ENCODE measurements at places on chromosomes 13 and 19. TPM values are rescaled to one million over a fixed set of nuclear protein-coding genes. Genes with fewer than 3 reads are reported as not detected.
A peak's percentile ranks its signal among the peaks of the same experiment; 100 is the strongest.

DNA sequence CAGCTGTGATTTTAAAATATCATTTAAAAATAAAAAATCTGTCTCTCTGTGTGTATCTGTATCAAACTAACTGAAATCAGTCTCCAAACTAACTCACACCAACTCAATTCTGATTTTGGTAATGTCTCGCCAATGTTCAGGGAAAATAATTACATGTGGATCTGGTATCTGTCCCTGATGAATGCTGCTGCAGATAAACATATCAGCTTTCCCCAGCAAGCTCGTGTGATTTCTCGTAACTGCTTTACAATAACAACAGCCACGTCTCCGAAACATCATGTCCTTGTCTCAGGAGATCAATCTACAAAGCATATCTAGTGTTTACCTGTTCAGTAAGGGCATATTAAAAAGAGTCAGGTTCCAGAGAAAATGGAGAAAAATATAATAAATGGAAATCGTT, 129.0 kb downstream of the IRS2 start:
- no peaks in the 10 kb centered on the region for H3K36me3 ChIP-seq
- no peak for DNase-seq
- no peak overlapping the region for H3K27ac ChIP-seq
- no peak overlapping the region for H3K4me3 ChIP-seq

EPS8L1 gene
- 2.0 TPM for total RNA-seq

GRCh38 chr13:20093951-20094350, 66.9 kb downstream of the GJA3 start:
- H3K4me3 ChIP-seq, result no peak overlapping the region
- H3K27me3 ChIP-seq, result no peaks in the 10 kb centered on the region
- no peaks in the 10 kb centered on the region for H3K36me3 ChIP-seq
- H3K4me1 ChIP-seq, result no peaks in the 10 kb centered on the region
- no peak for DNase-seq

DNA sequence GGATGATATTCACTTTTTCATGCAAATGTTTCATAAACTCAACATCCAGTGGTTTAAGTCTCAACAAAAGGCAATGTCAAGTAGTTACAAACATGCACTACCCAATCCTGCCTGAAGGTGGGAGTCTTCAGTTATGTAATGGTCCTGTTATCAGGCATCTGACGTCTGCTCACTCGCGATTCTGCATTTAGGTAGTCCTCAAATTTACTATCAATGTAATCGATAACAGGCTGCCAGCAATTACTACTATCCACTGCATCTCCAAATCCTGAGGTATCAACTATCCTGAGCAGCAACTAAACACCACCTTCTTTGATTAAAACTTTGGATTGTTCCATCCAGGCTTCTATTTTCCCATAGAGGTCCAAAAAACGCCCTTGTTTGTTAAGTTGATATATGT, 51.2 kb downstream of the NLRP12 start:
- no peaks in the 10 kb centered on the region for H3K36me3 ChIP-seq
- H3K4me1 ChIP-seq, result no peaks in the 10 kb centered on the region
- H3K4me3 ChIP-seq, result no peak overlapping the region
- DNase-seq, result peak; percentile 13
- no peaks in the 10 kb centered on the region for H3K27me3 ChIP-seq

DNA sequence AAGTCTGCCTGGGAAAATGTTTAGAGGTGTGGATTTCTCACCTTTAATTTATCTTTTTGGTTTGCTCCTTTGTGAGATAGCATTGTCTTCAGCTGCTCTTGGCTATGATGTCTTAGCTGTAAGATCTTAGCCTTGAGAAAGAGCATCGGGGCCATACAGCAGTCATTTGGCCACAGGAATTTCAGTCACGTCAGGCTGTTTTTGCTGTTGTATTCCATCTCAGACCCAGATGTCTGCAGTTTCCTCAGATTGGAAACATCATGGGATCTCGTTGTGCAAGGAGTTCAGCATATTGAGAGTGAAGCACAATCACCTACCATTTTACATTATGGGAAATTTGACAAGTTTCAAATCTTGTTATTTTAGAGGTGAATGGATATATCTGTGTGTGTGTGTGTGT, 89.3 kb upstream of the C1QTNF9B start:
- no peaks in the 10 kb centered on the region for H3K36me3 ChIP-seq
- H3K4me3 ChIP-seq, result no peak overlapping the region
- H3K27me3 ChIP-seq, result no peaks in the 10 kb centered on the region
- no peaks in the 10 kb centered on the region for H3K4me1 ChIP-seq

DNA sequence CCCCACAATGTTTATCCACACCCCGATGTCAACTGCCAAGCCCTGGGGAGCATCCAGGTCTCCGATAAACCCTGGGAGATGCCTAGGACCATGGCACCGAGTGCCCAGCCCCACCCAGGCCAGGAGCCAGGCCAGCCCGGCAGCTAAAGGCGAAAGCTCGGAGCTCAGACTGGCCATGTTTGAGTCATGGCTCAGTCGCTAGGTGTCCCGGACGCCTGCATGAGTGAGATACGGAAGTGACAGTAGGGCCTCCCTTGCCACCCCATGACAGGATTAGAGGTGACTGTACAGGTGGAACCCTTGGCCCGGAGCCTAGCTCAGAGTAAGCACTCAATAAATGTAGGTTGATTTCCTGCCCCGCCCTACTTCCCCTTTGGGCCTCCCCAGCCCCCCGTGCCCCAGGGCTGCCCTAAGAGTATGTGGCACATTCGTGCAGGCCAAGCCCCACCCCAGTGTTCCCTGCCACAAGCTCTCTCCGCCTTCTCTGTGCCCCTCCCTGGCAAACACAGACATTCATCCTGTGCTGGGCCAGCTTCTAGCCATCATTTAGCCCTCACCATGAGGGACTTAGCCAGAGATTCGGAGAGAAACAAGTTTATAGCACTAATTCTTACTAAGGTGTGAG, 5.8 kb upstream of the TPM4 start:
- peak overlapping the region; percentile 89 for H3K27ac ChIP-seq
- H3K27me3 ChIP-seq, result no peaks in the 10 kb centered on the region

GRCh38 chr19:2638417-2638940, 64.0 kb downstream of the GNG7 start:
- no peaks in the 10 kb centered on the region for H3K27me3 ChIP-seq
- no peaks in the 10 kb centered on the region for H3K36me3 ChIP-seq
- H3K27ac ChIP-seq, result no peak overlapping the region
- H3K4me3 ChIP-seq, result no peak overlapping the region

GRCh38 chr19:56174550-56174949, 1.3 kb upstream of the GALP start:
- no peaks in the 10 kb centered on the region for H3K27me3 ChIP-seq
- H3K27ac ChIP-seq, result no peak overlapping the region
- H3K4me1 ChIP-seq, result no peaks in the 10 kb centered on the region
- DNase-seq, result no peak

ZNF93 gene
- 10.1 TPM for total RNA-seq

- peaks cover 28% of the 10 kb centered on the region for H3K36me3 ChIP-seq
- H3K4me1 ChIP-seq, result no peaks in the 10 kb centered on the region
- H3K27me3 ChIP-seq, result no peaks in the 10 kb centered on the region
These were observed 10.0 kb downstream of the ZNF383 start for GRCh38 chr19:37227996-37228395.

DNA sequence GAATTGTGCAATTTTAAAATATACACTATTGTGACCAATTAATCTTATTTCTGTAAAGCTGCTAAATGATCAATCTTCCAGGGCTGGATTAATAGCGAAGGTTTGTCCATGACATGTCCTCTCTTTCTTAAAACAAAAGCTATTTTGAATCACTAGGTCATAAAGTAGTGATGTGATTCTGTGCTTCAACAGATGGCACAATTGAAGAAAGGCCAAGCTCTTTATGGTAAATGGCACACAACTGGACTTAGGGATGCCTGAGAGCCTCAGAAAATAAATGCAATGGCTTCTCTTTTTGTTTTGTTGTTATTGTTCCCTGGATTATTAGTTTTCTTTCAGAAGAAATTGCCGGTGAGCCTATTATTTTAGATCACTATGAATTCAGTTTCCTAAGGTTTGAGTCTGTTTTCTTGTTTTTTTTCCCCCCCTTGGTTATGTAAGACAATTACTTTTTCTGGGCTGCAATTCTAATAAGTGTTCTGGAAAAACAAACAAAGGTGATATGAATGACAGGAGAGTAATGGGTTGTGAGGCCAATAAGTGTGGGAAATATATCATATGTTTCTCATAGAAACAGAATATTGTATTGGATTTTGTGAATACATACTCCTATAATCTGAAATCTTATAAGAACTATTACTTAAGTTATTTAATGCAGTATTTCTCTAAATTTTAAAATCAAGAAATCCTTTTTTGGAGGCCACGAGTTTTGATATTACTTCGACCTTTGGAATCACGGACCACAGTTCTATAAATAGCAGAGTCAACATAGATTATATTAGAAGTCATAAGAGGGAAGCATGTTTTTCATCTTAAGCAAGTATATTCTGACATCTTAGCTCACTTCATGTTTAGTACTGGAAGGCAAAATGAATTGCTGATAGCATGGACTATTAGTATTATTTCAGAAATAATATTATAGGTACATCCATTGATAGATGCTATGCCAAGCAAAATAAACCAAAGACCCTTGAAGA, 16.8 kb downstream of the SLITRK1 start:
- no peaks in the 10 kb centered on the region for H3K4me1 ChIP-seq
- H3K27ac ChIP-seq, result no peak overlapping the region
- no peaks in the 10 kb centered on the region for H3K36me3 ChIP-seq
- H3K4me3 ChIP-seq, result no peak overlapping the region

DNA sequence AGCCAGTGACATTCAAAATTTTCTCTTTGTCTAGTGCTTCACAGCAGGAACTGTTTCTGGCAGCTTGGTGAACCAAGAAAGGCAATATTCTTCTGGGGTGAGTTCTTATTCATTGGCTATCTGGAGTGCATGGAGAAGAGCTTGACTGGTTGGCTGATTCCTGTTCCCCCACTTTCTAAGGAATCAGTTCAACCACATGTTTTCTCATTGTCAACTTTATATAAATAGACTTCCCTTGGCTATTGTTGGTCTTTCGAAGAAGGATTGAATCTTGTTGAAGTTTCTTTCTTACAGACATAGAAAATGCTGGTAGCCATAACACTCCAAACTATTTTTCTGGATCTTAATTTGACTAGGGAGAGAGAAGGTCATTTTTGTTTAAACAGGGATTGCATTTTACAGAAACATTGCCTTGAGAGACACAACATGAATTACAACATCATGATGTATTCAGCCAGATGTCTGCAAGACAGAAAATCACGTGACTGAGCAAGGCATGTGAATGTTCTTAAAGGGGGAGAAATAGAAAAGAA, 85.2 kb downstream of the EDNRB start:
- no peak overlapping the region for H3K4me3 ChIP-seq
- H3K27ac ChIP-seq, result no peak overlapping the region
- no peaks in the 10 kb centered on the region for H3K27me3 ChIP-seq
- DNase-seq, result no peak
- H3K36me3 ChIP-seq, result no peaks in the 10 kb centered on the region

- H3K36me3 ChIP-seq, result no peaks in the 10 kb centered on the region
- no peaks in the 10 kb centered on the region for H3K27me3 ChIP-seq
- H3K27ac ChIP-seq, result no peak overlapping the region
- no peak overlapping the region for H3K4me3 ChIP-seq
- DNase-seq, result no peak
These were observed 819.2 kb downstream of the LIG4 start for GRCh38 chr13:107395927-107396662.

PDCD2L gene
- total RNA-seq, result 14.4 TPM

Measured in naive thymus-derived CD4-positive, alpha-beta T cell (primary cell).